Peyer's patch (tissue), 4 donors: ENCODE measurements at places on chromosomes 7 and 10. TPM values are rescaled to one million over a fixed set of nuclear protein-coding genes. Genes with fewer than 3 reads are reported as not detected.

Gene WNT8B
- total RNA-seq: not detected

Gene FASTK
- total RNA-seq: 99.0 TPM

Gene SLC18A3
- not detected for total RNA-seq

Gene TAS2R3
- 6.6 TPM for total RNA-seq

Gene FAM25G
- total RNA-seq: not detected

Gene ASL
- 117 TPM for total RNA-seq

Gene EIF3A
- 86.7 TPM for total RNA-seq

GRCh38 chr10:111116211-111116610, 39.4 kb downstream of the ADRA2A start:
- no peak overlapping the region for H3K4me3 ChIP-seq
- DNase-seq: no peak
- H3K4me1 ChIP-seq: no peaks in the 10 kb centered on the region
- H3K27me3 ChIP-seq: no peaks in the 10 kb centered on the region
- H3K27ac ChIP-seq: no peak overlapping the region
- no peaks in the 10 kb centered on the region for H3K36me3 ChIP-seq

DNA sequence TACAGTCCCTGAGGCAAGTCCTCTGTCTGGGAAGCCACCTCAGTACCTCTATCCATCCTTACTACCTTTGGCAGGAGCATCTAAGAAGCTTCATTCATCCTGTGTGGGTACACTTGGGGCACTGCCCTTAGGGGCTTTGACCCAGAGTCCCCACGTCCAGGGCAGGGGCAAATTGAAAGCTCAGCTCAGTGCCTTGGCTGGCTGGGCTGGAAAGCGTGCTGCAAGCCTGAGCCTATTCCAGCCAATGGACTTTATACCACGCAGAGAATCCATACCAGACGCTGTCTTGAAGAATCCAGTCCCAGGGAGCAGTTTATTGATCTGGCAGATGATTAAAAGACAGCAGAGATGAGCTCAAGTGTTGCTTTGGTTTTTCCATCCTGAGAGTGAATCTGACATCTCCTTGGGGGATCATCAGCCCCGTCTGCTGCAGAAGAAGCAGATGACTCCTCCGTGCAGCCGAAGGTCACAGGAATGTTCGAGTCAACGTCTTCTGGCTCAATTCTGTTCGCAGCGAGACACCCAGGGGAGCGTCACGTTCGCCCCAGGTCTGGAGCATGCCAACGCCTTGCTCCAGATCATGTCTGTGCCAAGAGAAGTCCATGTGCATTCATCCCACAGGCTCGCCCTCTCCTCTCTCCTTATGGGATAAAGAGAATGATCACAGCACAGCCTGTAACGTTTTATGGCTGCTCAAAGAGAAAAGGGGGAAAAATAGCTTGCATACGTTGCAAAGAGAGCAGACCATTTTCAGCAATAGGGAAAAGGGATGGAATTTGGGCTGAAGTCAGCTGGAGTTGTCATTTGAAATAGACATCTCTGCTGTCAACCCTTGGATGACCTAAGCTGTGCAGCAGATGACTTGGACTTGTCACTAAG, 35.8 kb upstream of the LYZL1 start:
- H3K4me1 ChIP-seq: no peaks in the 10 kb centered on the region
- H3K4me3 ChIP-seq: no peak overlapping the region
- no peaks in the 10 kb centered on the region for H3K27me3 ChIP-seq
- H3K27ac ChIP-seq: no peak overlapping the region

- H3K4me3 ChIP-seq: no peak overlapping the region
- H3K4me1 ChIP-seq: no peaks in the 10 kb centered on the region
- H3K36me3 ChIP-seq: no peaks in the 10 kb centered on the region
- H3K27me3 ChIP-seq: no peaks in the 10 kb centered on the region
- no peak for DNase-seq
These were observed 79.0 kb upstream of the CELF2 start for GRCh38 chr10:10938676-10939075.

DNA sequence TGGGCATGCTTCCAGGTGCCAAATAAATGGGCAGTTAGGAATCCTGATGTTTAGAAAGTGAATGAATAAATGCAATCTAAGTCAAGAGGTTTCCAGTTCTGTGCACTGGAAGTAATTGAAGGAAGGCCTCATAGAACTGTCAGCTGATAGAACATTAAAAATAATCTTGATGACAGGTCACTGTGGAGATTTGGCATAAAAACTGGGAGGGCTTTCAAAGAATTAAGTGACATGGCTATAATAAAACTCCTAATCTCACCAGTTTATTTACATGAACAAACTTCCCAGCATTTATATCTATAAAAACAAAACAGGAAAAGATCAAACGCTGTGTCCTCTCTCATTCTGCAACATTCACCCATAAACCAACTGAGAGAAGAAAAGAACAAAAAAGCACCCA, 170.5 kb downstream of the SLIT1 start:
- H3K4me1 ChIP-seq: no peaks in the 10 kb centered on the region
- no peak for DNase-seq
- H3K36me3 ChIP-seq: no peaks in the 10 kb centered on the region
- H3K27me3 ChIP-seq: no peaks in the 10 kb centered on the region
- H3K27ac ChIP-seq: no peak overlapping the region

- no peak for DNase-seq
- H3K27ac ChIP-seq: no peak overlapping the region
- no peak overlapping the region for H3K4me3 ChIP-seq
- H3K36me3 ChIP-seq: no peaks in the 10 kb centered on the region
These were observed 9.5 kb upstream of the ASB4 start for GRCh38 chr7:95476072-95476847.

GRCh38 chr10:62492012-62492869, 118.1 kb downstream of the ZNF365 start:
- H3K27ac ChIP-seq: no peak overlapping the region
- H3K36me3 ChIP-seq: no peaks in the 10 kb centered on the region
- no peak overlapping the region for H3K4me3 ChIP-seq
- H3K27me3 ChIP-seq: no peaks in the 10 kb centered on the region
- H3K4me1 ChIP-seq: no peaks in the 10 kb centered on the region
- no peak for DNase-seq

DNA sequence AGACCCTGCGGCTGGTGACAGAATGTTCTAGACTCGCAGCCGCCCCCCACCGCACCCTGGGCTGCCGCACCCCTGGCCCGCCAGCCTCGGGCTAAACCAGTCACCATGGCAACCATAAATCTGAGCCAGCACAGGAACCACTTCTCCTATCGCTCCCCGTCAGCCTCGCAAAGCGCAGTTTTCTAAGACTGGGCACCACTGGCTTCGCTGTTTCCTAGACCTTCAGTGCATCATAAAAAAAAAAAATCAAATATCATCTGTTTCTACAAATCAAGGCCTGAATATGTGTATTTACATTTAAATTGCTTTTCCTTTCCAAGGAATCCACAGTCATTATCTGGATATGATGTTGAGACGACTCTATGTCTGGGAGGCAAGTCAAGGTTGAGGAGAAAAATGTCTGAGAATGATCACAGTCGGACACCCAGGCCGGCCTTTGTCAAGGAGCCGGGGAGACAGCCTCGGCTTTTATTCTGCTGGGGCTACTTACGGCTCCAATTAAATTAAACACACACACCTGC, 99.9 kb downstream of the PTPRN2 start:
- DNase-seq: no peak
- H3K36me3 ChIP-seq: no peaks in the 10 kb centered on the region
- no peak overlapping the region for H3K4me3 ChIP-seq
- H3K4me1 ChIP-seq: no peaks in the 10 kb centered on the region

GRCh38 chr10:130022086-130022485, 58.0 kb upstream of the EBF3 start:
- H3K36me3 ChIP-seq: no peaks in the 10 kb centered on the region
- H3K27ac ChIP-seq: no peak overlapping the region

- no peak overlapping the region for H3K27ac ChIP-seq
- no peak for DNase-seq
- no peaks in the 10 kb centered on the region for H3K4me1 ChIP-seq
- H3K4me3 ChIP-seq: no peak overlapping the region
These were observed 58.6 kb upstream of the OPALIN start for GRCh38 chr10:96417441-96417840.

- H3K36me3 ChIP-seq: no peaks in the 10 kb centered on the region
- H3K4me3 ChIP-seq: no peak overlapping the region
- H3K27ac ChIP-seq: no peak overlapping the region
- no peaks in the 10 kb centered on the region for H3K27me3 ChIP-seq
- no peak for DNase-seq
These were observed 95.3 kb upstream of the CARD11 start for GRCh38 chr7:3138997-3139396.

DNA sequence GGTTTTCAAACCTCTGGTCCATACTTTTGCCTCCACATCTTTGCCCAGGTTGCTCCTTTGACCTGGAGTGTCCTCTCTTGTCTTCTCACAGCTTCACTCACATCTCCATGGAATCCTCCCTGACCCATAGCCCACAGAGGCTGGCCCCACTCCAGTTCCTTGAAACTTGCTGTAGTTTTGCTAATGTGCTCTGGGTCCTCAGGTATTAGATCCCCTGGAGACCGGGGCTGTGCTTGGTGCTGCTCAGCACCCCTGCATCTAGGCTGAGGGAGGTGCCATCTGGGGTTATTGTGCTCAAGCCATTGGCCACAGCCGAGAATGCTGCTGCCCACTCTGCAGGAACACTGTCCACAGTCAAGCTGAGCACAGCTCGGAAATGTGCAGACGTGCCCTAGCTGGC, 16.5 kb downstream of the KNDC1 start:
- no peak overlapping the region for H3K27ac ChIP-seq
- H3K36me3 ChIP-seq: no peaks in the 10 kb centered on the region
- H3K4me3 ChIP-seq: no peak overlapping the region

DNA sequence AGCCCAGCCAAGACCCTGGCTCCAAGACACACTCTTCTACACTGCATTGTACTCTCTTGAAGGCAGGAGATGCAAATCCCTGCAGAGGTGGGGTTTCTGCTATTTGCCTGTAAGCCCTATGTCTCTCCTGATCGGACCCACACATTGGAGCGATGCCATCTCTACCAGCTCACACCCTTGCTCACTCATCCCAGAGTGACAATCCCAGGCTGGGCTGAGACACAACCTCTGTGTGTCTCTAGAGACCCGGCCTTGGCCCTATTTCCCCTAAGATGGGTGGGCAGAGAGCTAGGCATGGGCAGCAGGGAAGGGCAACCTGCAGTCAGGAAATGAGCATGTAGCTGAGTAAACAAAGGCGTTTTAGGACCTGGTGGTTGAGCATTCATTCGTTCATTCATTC, 25.6 kb downstream of the CCDC3 start:
- no peak for DNase-seq
- H3K4me1 ChIP-seq: no peaks in the 10 kb centered on the region
- H3K27ac ChIP-seq: no peak overlapping the region
- H3K4me3 ChIP-seq: no peak overlapping the region
- no peaks in the 10 kb centered on the region for H3K36me3 ChIP-seq

DNA sequence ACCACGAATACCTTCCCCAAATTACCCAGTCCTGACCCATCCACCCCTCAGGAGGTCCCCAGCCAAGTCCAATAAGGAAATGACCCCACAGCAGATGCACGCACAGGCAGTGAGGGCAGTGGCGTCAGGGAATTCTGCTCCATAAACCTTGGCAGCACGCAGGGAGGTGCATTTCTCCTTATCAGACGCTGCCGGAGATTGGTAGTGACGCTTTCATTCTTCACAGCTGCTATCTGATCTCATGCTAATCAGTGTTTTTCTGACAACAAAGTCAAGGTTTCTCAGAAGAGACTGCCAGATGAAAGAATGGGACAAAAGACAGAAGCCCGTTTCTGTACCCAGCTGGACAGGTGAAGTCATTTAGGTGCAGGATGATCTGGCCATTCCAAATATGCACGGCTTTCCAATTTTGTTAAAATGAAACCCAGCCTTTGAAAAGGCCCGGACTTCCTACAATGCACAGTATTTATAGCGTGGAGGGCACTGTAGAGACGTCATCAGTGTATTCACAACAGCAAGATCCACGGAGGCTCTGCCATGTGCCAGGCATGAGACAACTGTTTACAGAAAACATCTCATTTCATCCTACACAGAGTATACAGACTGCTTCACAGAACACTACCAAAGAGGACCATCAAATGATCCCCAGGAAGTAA, 35.3 kb downstream of the DIP2C start:
- H3K4me3 ChIP-seq: peak overlapping the region; percentile 16
- peak overlapping the region; percentile 72 for H3K27ac ChIP-seq
- H3K4me1 ChIP-seq: peaks cover 39% of the 10 kb centered on the region
- no peak for DNase-seq
- no peaks in the 10 kb centered on the region for H3K36me3 ChIP-seq

- no peak overlapping the region for H3K27ac ChIP-seq
- peaks cover 30% of the 10 kb centered on the region for H3K36me3 ChIP-seq
- no peaks in the 10 kb centered on the region for H3K27me3 ChIP-seq
- H3K4me1 ChIP-seq: no peaks in the 10 kb centered on the region
- no peak overlapping the region for H3K4me3 ChIP-seq
These were observed 7.5 kb downstream of the PDGFA start for GRCh38 chr7:512146-512510.

- DNase-seq: no peak
- H3K4me1 ChIP-seq: no peaks in the 10 kb centered on the region
- no peak overlapping the region for H3K4me3 ChIP-seq
- H3K27ac ChIP-seq: peak overlapping the region; percentile 54
- H3K27me3 ChIP-seq: no peaks in the 10 kb centered on the region
These were observed 10.0 kb downstream of the CYP3A43 start for GRCh38 chr7:99837649-99838361.

- H3K4me3 ChIP-seq: no peak overlapping the region
- no peak overlapping the region for H3K27ac ChIP-seq
- DNase-seq: no peak
- H3K27me3 ChIP-seq: no peaks in the 10 kb centered on the region
These were observed 2.5 kb downstream of the DYNC2I1 start for GRCh38 chr7:158858592-158859503.

- no peaks in the 10 kb centered on the region for H3K4me1 ChIP-seq
- no peaks in the 10 kb centered on the region for H3K27me3 ChIP-seq
- H3K27ac ChIP-seq: no peak overlapping the region
- no peak overlapping the region for H3K4me3 ChIP-seq
- DNase-seq: no peak
These were observed 329.0 kb downstream of the RNLS start for GRCh38 chr10:88254091-88254490.

- H3K4me1 ChIP-seq: peaks cover 7% of the 10 kb centered on the region
- DNase-seq: no peak
- no peaks in the 10 kb centered on the region for H3K27me3 ChIP-seq
- no peak overlapping the region for H3K4me3 ChIP-seq
These were observed 108.4 kb downstream of the C10orf105 start for GRCh38 chr10:71611131-71611530.

- H3K27me3 ChIP-seq: no peaks in the 10 kb centered on the region
- DNase-seq: no peak
- H3K4me3 ChIP-seq: no peak overlapping the region
- no peaks in the 10 kb centered on the region for H3K36me3 ChIP-seq
- H3K27ac ChIP-seq: no peak overlapping the region
These were observed 1040.1 kb upstream of the LRRN3 start for GRCh38 chr7:110050785-110051184.
